Right renal cortex interstitium (tissue), 3 donors: ENCODE measurements at places on chromosomes 7 and 10. TPM values are rescaled to one million over a fixed set of nuclear protein-coding genes. Genes with fewer than 3 reads are reported as not detected.

DNA sequence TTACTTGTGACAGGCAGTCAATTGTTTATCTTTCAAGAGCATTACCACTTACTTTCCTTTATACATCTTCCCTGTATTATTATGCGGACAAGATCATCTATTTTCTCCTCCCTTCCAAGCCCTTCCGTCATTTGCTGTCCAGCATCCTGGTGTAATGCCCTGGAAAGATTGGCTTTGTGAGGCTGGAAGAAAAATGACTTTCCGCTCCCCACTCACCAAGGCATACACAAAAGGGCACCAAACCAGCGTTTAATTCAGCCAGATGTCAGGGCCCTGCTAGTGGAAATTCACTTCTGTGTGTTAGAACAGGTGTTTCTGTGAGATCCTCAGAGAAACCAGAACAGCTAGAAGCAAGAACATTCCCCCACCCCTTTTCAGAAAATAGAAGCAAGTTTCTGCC is 128.1 kb upstream of the NANOS1 start:
- DNase-seq, result no peak

- DNase-seq, result no peak
These were observed 56.0 kb downstream of the ZPBP start for GRCh38 chr7:50037086-50037485.

- no peak for DNase-seq
These were observed 89.1 kb downstream of the CDK6 start for GRCh38 chr7:92747041-92747835.

GRCh38 chr10:30853066-30853465 is 178.6 kb downstream of the ZNF438 start:
- DNase-seq, result no peak

- no peak for DNase-seq
These were observed 60.4 kb downstream of the LRRC17 start for GRCh38 chr7:102973096-102973802.

GRCh38 chr7:91228927-91229558 is 35.2 kb upstream of the FZD1 start:
- DNase-seq, result no peak

GRCh38 chr10:95864906-95865813 is 42.6 kb upstream of the CC2D2B start:
- DNase-seq, result peak; percentile 39

Gene RARRES2
- 40.8 TPM for polyA plus RNA-seq
